ENCODE measurements at places on chromosomes 3 and 15.

DNA sequence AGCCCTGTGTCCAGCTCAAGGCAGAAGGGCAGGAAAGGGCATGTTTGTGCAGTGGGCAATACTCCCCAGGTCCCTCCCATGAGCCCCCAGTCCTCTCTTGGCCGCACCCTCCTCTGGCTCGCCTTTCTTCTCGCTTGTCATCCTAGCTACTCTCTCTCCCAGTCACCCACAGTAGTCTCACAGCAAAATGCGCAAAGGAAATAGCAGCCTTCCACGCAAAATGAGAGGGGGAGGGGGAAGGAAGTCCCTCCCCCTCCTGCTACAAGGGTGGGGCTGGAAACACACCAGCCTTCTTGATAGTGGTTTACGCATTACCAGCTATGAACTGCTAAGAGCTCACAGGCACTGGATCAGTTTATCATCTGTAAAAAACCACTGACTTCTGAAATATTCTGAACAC lies 83.8 kb downstream of the GADL1 start:
- no peak for DNase-seq

GRCh38 chr3:71304684-71305083 lies 278.8 kb downstream of the FOXP1 start:
- DNase-seq, result no peak

- DNase-seq, result no peak
These were observed 1.4 kb downstream of the PSMD6 start for GRCh38 chr3:64021922-64022321.

DNA sequence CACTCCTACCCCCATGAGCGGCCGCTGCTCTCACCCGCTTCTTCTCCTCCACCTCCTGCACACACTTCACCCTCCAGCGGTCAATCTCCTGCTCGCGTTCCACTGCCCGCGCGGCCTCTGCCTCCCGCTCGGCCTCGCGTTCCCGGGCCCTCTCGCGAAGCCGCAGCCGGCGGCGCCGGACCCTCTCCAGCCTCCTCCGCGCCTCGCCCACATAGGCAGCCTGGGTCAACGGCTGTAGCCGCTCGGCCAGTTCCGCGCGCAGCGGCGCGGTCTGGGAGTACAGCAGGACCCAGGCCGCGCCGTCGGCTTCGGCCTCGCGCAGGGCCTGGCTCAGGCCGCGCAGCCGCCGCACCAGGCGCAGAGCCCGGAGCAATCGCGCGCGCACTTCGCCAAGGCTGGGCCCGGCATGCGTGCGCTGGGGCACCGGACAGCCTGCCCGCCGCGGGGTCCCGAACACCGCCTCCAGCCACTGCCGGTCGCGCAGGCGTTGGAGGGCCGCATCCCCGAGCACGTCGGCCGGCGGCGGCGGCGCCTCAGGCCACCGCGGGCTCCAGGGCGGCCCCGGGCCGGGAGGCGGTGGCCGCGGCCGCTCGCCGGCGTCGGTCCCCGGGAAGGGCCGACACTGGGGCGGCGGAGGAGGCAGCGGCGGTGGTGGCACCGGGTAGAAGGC lies 595 bp downstream of the PDCD7 start:
- no peak for DNase-seq

DNA sequence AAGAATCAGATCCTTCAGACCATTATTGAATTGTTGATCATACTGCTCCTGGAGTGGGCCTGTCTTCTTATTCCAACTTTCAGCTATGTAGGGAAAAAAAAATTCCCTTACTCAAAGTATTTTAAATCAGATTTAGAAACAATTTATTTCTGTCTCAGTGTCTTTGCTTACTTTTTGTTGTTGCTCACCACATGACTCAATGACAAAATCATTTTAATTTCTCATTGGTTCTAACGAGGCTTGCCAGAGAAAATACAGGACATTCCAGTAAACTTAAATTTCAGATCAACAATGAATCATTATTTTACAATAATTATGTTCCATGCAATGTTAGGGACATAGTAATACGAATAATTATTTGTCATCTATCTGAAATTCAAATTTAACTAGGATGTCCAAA lies 748.5 kb upstream of the CBLB start:
- no peak for DNase-seq

DNA sequence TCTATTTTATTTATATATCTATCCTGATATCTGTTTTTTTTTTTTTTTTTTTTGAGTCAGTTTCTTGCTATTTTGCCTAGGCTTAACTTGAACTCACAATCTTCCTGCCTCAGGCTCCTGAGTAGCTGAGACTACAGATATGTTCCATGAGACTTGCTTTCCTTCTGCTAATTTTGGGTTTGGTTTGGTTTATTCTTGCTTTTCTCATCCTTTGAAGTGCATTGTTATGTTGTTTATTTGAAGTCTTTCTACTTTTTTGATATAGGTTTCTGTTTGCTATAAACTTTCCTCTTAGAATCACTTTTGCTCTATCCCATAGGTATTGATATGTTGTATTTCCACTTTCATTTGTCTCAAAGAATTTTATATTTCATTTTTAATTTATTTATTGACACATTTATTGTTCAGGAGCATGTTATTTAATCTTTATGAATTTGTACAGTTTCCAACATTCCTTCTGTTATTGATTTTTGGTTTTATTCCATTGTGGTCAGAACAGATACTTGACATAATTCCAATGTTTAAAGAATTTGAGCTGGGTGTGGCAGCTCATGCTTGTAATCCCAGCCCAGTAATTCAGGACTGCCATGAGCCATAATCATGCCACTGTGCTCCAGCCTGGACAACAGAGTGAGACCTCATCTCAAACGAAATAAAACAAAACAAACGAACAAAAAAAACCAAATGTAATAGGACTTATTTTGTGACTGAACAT lies 62.3 kb upstream of the PLSCR4 start:
- no peak for DNase-seq

- no peak for DNase-seq
These were observed 22.5 kb downstream of the RHOA start for GRCh38 chr3:49389297-49389696.

All from fibroblast of skin of left biceps (primary cell).